ENCODE measurements at places on chromosomes 1 and 21.

- DNase-seq: no peak
Measured at GRCh38 chr1:151986501-151987190, 7.0 kb downstream of the S100A10 start.

DNA sequence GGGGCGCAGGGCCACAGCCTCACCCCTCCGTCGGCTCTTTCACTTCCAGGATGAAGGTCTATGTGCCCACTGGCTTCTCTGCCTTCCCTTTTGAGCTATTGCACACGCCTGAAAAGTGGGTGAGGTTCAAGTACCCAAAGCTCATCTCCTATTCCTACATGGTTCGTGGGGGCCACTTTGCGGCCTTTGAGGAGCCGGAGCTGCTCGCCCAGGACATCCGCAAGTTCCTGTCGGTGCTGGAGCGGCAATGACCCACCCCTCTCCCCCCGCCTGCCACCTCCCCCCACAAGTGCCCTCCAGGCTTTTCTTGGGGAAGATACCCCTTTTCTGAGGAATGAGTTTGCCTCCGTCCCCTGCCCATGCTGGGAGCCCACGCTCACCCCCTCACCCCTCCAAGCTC lies 35.2 kb downstream of the EPHX1 start:
- DNase-seq: no peak

- DNase-seq: no peak
Measured at GRCh38 chr21:38401191-38401926, 96.9 kb downstream of the ERG start.

DNA sequence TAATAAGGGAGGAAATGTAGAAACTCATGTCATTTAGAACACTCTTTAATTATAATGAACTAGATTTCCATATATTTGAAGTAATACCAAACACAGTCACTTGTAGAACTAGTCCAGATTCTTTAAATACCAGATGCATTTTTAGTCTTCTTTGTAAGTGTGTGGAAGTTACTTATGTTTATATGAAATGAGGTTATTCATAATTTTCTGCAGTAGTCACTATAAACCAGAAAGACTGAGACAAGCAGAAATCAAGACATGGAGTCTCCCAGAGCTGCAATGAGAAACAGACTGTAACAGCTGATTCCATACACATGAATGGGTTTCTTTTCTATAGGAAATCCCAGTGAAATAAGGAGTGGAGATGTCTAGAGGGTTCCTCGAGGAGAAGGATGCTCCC lies 216.6 kb upstream of the ZP4 start:
- DNase-seq: no peak

GRCh38 chr1:207313131-207313530 lies 8.3 kb upstream of the CD55 start:
- no peak for DNase-seq
